ENCODE measurements at places on chromosomes 6 and 20. TPM values are rescaled to one million over a fixed set of nuclear protein-coding genes. Genes with fewer than 3 reads are reported as not detected.

DNA sequence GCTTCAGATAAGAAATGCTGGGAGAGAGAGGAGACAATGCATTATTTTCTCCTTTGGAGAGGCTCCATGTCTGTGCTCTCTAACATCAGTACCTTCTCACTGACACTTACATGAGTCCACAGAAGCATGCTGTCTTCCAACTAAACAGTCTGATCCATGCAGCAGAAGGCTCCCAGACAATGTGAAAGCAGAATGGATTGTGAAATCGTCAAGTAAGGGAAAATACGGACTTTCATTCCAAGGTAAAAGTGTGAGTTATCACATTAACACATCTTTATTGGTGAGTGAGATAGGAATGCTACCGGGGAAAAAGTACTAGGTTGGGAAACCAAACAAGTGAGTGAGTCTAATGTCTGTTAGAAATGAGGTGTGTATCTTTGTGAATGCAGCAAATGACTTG lies 167.6 kb upstream of the KCNK16 start:
- H3K27me3 ChIP-seq = no peaks in the 10 kb centered on the region
- H3K4me1 ChIP-seq = no peaks in the 10 kb centered on the region
- H3K36me3 ChIP-seq = no peaks in the 10 kb centered on the region
- no peak for DNase-seq

DNA sequence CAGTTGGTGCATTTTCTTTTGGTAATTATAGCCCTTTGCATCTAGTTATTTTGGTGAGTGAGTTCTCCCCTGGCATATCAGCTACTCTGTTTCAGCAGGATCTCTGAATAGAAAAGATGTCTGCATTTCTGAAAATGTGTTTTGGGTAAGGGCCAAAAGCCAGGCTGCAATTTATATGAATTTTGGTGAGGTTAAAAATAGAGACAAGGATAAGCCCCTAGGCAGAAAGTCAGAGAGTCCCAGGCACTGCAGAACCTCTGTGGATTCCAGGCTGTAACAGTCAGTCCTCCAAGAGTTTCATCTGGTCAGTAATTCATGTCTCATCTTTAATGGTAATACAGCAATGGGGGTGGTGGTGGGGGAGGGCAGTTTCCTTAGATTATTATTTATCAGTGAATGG lies 53.0 kb downstream of the HDGFL1 start:
- H3K36me3 ChIP-seq = no peaks in the 10 kb centered on the region
- H3K4me1 ChIP-seq = no peaks in the 10 kb centered on the region
- no peak overlapping the region for H3K4me3 ChIP-seq
- H3K27ac ChIP-seq = no peak overlapping the region
- H3K27me3 ChIP-seq = no peaks in the 10 kb centered on the region
- DNase-seq = no peak

Gene SLC26A8
- under 0.01 TPM for total RNA-seq

- no peaks in the 10 kb centered on the region for H3K27me3 ChIP-seq
- H3K36me3 ChIP-seq = peaks cover 48% of the 10 kb centered on the region
- H3K4me3 ChIP-seq = no peak overlapping the region
- peak; percentile 93 for DNase-seq
Measured at GRCh38 chr20:37994512-37994911, 38.7 kb downstream of the TTI1 start.

Gene OOEP
- total RNA-seq = 0.36 TPM

- no peak overlapping the region for H3K27ac ChIP-seq
- no peak overlapping the region for H3K4me3 ChIP-seq
- no peak for DNase-seq
- H3K27me3 ChIP-seq = no peaks in the 10 kb centered on the region
- peaks cover 13% of the 10 kb centered on the region for H3K4me1 ChIP-seq
- H3K36me3 ChIP-seq = no peaks in the 10 kb centered on the region
Measured at GRCh38 chr6:156862711-156863110, 85.5 kb downstream of the ARID1B start.
